ENCODE measurements at places on chromosomes 6 and 20.

- DNase-seq, result no peak
Measured at GRCh38 chr20:5918856-5919625, 31.3 kb downstream of the TRMT6 start.

GRCh38 chr6:26126394-26127235 is 39.4 kb downstream of the HFE start:
- no peak for DNase-seq

DNA sequence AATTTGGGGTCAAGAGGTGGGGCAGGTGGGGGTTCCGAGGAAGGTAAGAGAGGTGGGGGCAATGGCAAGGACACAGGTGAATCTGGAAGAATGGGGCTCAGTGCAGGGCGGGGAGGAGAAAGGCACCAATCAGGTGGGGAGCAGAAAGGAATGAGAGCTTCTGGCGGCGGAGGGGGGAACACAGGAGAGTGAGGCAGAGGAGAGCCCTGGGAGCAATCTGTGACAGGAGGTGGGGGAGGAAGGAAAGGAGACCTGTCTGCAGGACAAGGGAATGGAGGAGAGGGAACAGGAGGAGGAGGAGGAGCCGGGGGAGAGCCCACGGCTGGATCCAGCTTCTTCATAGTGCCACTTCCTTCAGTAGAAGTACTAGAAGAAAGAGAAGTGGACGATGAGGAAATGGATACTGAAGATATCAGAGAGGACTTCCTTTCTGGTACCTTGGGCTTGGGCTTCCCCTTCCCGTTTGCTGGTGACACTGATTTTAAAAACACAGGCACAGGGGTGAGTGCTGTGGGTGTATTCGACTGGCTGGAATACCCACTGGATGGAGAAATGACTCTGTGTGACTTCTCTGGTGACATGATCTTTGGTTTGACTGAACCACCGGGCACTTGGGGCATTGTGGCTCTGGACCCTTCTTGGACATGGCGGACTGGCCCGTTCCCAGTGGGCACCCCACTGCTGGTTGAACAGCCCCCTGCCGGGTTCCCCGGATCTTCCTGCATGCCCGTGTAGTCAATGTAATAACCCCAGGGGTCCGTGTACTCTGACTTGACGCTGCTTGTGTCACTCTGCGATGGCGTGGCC is 27.4 kb downstream of the HEBP2 start:
- no peak for DNase-seq

GRCh38 chr6:13573669-13574110 is 711 bp upstream of the SIRT5 start:
- DNase-seq, result no peak

DNA sequence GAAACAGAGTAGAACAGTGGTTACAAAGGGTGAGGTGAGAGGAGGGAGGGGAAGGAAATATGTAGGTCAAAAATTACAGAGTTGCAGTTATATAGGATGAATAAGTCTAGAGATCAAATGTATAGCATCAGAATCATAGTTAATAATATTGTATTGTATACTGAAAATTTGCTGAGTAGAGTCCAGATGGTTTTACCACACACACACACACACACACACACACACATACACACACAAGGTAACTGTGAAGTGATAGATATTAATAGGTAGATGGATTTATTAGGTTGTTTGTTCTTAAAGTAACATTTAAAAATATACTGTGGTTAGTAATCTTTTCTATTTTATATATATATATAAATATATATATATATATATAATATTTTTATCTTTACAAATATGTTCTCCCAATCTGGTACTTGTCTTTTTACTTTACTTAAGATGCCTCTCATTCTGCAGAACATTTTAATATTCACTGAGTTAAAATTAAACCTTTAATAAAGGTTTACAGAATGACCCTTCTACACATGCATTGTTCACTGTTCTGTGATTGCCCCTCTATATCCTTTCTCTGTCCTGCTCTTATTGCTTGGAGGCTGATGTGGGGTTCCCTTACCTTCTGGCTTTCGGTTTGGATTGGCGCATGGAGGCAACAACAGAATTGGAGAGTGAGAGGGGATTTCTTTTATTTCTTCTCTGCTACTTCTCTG is 408 bp downstream of the PTCHD4 start:
- DNase-seq, result no peak

- no peak for DNase-seq
Measured at GRCh38 chr6:109031416-109031815, 63.2 kb downstream of the SESN1 start.

DNA sequence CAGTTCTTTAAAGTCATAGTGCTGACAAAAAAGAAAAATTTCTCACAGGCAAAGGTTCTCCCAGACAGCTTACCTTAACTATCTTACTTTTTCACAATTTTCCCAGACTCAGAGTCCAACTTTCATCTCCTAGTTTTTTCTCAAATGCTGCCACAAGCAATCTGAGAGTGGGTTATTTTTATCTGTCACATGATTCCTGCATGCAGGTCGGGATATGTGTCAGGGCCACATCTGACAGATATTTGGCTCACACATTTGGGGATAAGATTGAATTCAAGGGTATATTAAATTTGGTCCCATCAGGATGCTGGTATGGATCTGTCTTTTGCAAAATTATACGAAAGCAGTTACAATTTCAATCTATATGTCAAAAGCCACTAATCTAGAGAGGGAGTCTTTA is 50.1 kb upstream of the SMIM29 start:
- no peak for DNase-seq

GRCh38 chr20:48957053-48957481 is 35.6 kb downstream of the ARFGEF2 start:
- DNase-seq, result no peak

DNA sequence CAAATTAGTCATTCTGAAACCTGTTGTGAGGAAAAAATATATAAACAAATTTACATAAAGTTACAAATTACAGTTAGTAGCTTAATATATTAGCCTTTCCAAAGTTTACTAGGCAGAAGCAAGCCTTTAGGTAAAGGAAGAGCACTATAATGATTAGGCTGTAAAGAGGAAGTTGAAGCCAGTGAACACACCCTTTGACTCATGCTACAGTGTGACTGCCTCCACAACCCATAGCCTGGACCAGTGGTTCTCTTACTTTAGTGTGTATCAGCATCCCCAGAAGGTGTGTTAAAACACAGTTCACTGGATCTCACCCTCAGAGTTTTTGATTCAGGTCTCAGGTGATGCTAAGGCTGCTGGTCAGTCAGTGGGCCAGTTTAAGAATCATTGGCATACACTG is 91.4 kb upstream of the DEFB112 start:
- DNase-seq, result no peak

GRCh38 chr6:329888-330691 is 37.8 kb downstream of the DUSP22 start:
- no peak for DNase-seq

DNA sequence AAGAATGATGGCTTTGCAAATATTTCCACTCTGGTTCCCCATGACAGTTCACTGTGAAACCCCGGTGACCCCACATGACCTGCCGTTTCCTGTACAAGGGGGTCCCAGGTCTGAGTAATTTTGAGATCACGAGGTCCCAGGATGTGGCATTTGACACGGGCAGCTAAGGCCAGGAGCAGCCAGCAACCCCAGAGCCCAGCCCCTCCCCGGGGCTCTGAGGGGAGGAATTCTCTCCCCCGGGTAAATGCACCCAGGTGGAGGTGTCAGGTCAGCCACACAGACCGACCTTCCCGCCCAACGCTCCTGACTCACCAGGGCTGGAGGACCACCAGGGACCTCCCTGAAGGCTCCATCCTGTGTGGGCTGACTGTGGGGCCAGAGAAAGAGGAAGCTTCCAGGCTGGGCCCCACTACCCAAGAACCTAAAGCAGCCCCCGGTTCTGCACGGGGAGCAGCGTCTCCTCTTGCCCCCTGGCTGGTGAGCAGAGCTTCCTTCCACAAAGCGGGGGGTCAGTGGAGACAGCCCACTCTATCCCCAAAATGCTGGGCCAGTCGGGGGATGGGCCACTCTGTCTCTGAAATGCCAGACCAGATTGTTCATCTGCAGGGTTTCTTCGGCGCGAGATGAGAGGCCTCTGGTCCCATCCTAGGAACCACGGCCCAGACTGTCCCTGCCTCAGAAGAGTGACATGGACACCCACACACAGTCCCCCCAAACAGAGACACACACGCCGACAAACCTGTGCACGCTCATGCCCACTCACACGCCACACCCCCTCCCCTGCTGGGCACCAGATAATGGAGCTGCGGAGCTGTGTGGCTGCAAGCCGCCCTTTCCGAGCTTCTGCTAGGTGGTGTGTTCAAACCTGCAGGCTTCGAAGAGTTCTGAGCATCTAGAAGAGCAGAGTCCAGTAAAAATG is 23.4 kb upstream of the SLCO4A1 start:
- DNase-seq, result no peak

GRCh38 chr6:6377621-6378020 is 57.2 kb upstream of the F13A1 start:
- no peak for DNase-seq

GRCh38 chr6:121504227-121504626 is 68.8 kb downstream of the GJA1 start:
- DNase-seq, result no peak

- DNase-seq, result no peak
Measured at GRCh38 chr20:53943522-53944291, 126.7 kb downstream of the BCAS1 start.

DNA sequence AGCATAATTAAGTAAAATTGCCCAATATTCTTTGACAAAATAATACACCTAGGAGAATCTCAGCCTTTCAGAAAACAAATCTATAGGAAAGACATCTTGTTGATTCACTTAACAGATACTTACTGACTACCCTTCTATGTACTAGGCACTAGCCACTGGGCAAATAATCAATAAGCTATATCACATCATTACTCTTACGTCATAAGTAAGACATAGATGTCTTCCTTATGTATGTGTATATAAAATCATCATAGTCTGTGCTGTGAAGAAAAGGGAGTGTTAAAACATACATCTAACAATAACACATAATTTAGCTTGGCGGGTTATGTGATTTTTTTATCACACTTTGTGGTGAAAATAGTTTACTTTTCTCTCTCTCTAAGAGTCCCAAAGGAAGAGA is 733.9 kb downstream of the EYS start:
- DNase-seq, result no peak

GRCh38 chr6:101537753-101538316 is 144.3 kb downstream of the GRIK2 start:
- DNase-seq, result no peak

DNA sequence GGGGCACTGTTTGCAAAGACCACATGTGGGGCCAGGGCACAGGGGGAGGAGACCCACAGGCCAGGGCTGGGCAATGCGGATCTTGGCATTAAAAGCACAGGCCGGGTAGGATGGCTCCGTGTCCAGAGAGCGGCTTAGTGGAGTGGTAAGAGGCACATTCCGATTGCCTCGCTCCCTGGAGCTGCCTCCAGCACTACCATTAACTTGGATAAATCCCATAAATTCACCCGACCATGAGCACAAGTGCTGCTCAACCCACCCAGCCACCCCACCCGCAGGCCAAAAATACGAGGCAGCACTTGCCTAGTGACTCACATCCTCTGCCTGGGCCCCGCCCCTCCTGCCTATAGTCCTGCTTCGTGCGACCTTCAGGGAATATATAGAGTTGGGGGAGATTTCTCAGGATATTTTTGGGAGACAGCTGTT is 67.5 kb upstream of the QKI start:
- no peak for DNase-seq

- DNase-seq, result no peak
Measured at GRCh38 chr6:145669627-145670034, 65.7 kb downstream of the EPM2A start.

DNA sequence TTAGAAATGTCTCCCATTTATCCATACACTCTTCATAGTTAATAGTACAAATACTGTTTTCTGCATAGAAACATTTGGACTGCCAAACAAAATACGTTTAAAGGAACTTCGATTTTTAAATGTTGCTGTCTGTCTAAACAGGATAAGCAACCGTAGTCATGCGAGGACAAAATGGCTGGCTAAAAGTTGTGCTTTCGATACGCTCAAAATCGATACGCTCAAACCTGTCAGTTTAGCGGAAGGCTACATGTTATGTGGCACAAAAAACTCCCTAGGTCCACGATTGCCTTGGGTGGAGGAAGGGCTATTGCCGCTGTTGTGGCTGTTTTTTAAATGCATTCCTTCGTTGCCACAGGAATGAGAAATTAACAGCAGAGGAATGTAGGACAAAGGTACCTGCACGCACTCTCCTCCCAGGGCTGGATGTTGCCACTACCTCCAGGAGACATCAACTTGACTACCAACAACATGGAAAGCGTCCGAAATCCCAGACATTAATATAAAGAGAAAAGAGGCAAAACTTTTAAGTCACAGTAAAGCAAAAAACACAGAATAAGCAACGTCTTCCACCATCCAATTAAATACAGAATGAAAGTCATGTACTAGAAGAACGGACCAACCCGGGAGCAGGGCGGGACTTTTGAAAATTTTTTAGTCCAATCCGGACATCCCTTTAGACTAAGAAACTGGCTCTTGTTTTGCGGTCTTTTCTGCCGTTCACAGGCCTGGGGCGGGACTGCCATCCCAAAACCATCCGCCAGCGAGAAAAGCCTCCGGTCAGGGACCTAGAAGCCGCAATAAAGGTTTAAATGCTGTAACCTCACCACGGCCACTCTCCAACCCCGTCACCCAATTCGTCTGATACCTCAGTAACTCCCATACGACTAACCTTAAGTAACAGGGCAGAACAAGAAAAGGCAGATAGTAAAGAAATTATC is 32.2 kb upstream of the HFE start:
- peak; percentile 69 for DNase-seq

- peak; percentile 82 for DNase-seq
Measured at GRCh38 chr6:42210551-42210950, 7.1 kb downstream of the MRPS10 start.

DNA sequence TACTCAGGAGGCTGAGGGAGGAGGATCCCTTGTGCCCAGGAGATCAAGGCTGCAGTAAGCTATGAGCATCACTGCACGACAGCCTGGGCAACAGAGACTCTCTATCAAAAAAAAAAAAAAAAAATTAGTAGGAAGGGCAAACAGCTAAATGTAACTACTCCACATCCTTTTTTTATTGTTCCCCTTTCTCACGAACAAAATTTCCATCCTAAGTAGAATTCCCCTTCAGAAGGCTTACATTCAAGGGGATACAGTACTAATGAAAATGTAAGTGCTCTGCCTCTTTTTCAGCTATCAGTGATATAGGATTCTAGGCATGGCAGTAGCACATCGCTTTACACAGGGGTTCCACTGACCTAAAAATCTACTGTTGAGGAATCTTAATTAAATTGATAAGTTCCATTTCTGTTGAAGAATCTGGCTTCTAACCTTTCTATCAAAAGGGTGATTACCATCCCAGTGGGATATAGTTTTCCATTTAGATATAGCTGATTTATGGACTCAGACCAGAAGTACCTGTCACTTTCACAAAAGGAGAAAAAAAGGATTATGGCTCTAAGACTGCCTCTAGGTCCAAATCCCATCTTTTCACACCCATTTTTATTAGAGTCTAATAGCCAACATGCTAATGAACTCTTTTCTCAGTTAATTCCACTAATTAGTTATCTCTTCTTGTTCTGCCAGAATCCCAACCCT is 2.6 kb downstream of the B4GALT5 start:
- DNase-seq, result no peak

GRCh38 chr20:10427060-10427692 is 6.8 kb downstream of the MKKS start:
- DNase-seq, result no peak

GRCh38 chr6:135906542-135906941 is 55.0 kb downstream of the PDE7B start:
- no peak for DNase-seq

Data from NCI-H1417 treated with DMSO at 0.1 percent for 48 hours (cell line).